ENCODE measurements at places on chromosomes 6 and 20.

- peak; percentile 3 for DNase-seq
Observed at GRCh38 chr20:40046703-40047102, 642.3 kb downstream of the MAFB start.

- no peak for DNase-seq
Observed at GRCh38 chr20:53847139-53847836, 223.1 kb downstream of the BCAS1 start.

- no peak for DNase-seq
Observed at GRCh38 chr6:155586090-155586489, 130.5 kb upstream of the NOX3 start.

- no peak for DNase-seq
Observed at GRCh38 chr20:58223358-58223941, 5.0 kb downstream of the ANKRD60 start.

DNA sequence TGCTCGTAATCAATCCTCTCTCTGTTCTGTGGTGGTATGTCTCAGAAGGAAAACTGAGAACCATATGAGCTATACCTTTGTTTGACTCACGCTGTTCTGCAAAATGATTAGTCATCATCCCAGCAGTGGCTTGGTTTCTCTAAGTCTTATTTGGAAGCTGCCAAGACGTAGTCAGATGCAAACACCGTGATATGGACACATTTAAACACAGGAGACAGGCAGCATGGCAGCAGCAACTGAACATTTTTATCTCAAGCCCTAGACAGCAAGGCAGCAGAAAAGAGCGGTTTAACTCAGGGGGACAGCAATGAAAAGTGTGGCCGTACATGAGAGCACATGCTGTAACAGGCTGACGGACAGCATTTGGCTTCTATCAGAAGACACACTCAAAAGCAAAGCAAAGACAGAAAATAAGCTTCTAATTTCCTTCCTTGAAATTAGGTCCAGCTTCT, 1295.1 kb downstream of the EPHA7 start:
- no peak for DNase-seq

DNA sequence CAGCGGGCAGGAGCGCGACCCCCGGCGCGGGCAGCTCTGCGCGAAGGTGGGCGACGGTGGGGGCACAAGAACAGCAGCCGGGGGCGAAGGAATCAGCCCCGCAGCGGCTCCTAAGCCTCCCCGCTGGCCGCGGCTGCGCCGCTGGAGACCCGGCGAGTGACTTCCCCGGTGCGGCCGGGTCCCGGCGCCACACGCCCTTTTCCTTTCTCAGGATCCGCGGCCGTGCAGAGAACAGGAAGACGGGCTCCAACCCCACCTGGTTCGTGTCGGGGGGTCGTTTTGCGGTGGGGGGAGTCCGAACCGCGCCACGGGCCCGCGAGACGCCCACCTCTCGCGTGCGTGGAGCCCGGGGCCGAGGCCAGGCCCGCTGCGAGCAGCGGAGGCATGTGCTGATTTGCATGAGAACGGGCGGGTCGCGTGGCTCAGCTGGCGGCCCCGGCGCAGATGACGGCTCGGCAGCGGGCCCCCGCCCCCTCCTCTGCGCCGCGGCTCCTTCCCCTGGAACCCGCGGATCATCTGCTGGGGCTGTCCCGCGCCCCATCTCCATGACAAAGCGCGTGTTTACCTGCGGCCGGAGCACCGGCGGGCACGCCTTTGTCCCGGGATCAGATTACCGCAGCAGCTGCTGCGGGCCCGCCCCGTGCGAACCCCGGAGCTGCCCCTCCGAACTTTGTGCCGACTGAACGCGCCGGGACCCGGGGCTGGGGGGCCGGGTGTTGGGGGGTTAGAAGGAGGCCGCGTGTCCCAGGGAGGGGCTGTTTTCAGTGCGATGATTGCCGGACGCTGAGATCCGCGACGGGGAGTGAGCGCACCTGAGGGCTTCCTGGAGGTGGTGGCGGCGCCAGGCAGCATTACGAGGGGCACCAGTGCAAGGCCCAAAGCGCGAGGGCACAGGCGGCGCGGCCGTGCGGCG, 4.9 kb upstream of the DLL1 start:
- DNase-seq: no peak

DNA sequence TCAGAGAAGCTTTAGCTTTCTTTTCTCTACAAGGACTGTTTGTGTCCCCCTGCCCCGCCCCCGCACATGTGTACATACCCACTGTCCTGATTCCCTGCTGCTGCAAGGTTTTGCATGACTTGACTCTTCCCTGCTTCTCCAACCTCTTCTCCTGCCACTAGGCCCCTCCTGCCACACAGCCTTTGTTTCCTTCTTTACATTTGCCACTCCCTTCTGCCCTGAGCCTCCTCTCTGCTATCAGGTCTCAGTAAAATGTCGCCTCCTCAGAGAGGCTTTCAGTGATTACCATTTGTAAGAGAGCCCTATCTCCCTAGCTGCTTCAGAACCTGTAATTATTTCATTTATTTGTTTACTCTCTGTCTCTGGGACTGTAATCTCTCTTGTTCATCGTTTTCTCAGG, 56.4 kb upstream of the VSTM2L start:
- DNase-seq: no peak

- DNase-seq: no peak
Observed at GRCh38 chr6:87716928-87717614, 15.0 kb upstream of the AKIRIN2 start.

GRCh38 chr6:7727086-7727945, 1.4 kb downstream of the BMP6 start:
- no peak for DNase-seq

DNA sequence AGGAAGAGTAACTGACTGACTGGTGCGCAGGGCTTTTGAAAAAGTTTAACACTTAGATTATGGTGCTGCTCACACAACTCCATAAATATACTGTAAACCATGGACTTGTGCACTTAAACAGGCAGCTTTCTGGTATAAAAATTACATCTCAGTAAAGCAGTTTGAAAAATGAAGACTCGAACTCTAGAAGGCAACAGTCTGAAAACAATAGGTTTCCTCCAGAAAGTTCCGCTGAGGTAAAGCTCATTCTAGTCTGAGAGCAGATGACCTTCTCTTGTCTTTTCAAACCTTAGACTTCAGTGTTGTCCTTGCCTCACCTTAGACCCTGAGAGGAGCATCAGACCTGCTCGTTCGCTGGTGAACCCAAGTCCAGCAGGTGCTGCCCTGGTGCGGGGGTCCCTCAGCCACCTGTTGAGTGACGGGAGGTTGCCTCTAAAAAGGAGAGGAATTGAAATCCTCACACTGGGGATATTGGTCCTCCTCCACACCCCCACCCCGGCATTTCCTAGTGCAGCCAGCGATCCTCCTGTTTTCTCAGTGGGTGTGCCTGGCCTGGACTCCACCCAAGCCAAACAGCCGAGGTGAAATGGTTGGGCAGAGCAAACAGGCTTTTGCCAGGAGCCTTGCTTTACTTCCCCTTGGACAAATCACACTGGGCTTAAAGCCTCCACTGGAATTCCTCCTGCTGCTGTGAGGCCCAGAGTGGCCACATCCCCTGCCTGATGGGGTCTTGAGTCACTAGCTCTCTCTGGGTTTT, 14.7 kb upstream of the PYGB start:
- peak; percentile 67 for DNase-seq

DNA sequence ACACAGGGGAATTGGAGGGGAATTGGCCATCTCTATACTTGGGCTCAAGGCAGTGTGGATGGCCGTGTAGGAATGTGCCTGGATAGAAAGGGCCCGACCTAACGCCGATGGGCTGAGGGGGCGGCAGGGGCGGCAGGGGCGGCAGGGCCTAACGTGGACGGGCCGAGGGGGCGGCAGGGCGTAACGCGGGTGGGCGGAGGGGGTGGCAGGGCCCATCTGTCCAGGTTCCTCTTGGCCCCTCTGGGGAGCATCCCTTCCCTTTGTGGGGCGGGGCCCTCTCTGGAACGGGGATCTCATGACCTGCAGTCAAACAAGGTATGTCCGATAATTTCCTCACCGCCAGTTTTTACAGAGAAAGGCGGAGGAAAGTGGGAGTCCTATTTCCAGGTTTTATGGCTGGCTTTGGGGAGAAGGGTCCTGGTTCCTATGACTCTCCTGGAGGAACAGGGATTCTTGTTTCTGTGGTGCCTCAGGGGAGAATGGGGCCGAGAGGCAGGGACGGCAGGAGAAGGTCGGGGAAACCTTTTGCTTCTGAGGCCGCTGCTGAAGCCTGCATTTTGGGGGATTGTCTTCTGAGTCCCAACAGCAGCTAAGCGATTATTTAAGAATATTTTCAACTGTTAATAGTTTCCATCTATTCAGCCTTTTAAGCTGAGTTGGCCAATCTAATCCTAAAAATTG, 100.8 kb upstream of the FRMD1 start:
- DNase-seq: no peak

GRCh38 chr20:38589351-38589750, 8.4 kb downstream of the ADIG start:
- no peak for DNase-seq

DNA sequence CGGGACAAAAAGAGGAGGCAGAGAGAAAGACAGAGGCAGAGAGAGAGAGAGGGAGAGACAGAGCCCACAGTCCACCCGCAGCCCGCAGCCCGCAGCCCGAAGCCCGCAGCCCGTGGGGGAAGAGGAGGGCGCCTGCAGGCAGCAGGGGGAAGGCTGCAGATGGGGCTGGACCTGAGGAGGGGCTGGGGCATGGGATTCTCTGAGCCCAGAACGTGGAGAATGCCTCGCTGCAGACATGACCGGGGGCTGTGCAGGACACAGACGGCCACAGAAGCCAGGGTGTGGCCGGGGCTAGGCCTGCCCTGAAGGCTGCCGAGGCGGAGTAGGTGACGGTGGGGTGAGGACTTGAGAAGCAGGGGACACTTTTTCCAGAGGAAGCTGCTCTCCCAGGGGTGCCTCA, 6.5 kb upstream of the SLCO4A1 start:
- no peak for DNase-seq

DNA sequence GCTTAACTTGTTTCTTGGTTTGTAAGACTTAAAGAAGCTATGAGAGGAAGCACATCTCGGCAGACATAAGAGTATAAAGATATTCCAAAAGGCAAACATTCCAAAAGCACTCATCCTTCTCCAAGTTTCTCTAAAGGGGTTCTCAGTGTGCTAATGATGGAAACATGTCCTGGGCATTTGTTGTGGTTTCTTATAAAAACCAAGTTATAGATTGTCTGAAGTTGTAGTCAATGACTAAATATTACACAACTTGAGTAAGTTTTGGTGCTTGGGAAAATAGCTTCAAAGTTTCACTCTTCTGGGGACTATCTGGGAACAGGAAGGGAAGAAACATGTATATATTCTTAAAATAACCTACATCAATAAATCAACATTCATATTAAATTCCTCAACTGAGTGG, 128.3 kb upstream of the TBX18 start:
- DNase-seq: no peak

DNA sequence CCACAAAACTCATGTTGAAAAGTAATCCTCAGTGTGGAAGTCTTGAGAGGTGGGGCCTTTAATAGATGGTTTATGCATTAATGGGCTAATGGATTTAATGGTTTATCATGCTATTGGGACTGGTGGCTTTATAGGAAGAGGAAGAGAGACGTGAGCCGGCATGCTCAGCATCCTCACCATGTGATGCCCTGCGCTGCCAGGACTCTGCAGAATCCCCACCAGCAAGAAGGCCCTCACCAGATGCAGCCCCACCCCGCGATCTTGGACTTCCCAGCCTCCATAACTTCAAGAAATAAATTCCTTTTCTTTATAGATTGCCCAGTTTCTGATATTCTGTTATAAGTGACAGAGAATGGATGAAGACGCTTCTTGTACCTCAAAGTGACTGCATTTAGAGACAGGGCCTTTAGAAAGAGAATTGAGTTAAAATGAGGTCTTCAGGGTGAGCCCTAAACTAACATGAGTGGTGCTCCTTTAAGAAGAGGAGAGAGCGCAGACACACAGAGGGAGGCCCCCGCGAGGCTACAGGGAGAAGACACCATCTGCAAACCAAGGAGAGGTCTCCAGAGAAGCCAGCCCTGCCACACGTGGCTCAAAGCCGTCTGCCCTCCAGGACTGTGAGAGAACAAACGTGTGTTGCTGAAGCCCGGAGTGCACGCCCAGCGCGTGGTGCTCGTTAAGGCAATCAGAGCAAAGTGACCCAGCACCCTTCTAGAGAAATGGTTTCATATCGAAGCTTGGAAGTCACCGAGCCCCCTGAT, 56.9 kb downstream of the IRF4 start:
- DNase-seq: no peak

DNA sequence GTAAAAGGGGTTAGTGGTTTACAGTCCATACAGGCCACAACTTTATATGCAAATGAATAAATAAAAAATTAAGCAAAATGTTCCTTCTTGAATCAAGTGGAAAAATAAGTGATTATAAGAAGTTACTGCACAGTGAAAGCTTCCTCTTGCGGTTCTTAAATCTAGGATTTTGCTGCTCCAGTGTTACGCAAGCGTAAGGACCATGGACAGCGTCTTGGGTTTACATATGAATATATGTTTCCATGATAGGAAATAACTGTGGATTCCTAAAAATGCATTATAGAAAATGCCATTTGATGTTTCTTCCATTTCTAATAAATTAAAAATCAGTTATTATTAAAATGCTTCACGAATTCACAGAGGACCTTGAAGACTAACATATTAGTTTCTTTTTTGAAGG, 176.6 kb upstream of the POU3F2 start:
- DNase-seq: peak; percentile 3

DNA sequence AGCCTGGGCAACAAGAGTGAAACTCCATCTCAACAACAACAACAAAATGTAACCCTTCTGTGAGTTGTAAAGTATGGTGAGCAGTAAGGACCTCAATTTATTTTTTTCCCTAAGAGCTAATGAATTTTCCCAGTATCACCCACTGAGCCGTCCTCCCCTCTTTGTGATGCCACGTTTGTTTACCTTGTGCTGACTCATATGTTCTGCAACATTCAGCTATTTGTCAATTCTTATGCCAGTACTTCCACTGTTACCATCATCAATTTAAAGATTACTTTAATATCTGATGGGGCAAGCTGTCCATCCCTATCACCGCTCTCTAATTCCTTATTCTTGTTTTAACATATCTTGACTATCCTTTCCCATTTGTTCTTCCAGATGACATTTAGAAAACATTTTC, 37.5 kb downstream of the MAK start:
- DNase-seq: no peak

DNA sequence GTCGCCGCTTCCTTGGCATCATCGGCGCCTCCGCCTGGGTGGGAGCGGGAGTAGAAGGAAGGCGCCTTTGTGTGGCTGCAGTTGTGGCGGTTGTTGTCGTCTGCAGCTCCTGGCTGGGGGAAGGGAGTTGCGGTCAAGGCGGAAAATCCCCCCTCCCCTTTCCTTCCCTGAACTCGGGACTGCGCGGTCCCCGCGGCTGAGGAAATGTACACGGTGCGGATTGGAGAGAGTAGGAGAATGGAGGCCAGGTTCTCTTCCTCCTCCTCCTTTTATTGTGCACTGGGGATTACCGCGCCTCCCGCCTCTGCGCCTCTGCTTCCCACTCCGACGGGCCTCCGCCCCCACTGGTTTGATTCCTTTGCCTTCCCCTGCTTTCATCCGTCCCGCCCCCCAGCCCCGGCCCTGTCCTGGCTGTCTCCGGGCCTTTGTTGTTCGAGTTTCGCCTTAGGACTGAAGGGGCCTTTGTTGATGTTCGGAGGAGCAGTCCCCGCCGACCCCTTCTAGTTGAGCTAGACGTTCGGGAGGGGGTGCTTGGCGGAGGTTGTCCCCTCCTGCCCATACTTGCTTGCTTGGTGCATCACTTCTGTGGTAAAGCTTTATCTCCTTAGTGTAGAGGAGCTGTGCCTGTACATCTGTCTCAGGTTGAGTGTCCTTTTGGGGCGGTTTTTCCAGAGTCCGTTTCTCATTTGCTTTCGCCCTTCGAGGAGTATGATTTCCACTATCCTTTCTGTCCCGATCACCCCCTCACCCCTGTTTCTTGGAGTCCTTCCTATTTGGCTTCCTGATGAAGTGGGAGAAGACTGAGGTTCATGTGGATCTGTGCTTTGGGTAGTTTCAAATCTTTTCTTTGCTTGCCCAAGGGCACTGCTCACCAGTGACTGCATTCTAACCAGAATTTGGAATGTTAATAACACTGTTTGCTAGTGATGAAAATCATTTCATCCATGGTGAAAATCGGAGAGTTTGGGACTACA, 764 bp downstream of the ZNF292 start:
- no peak for DNase-seq

Data from stromal cell of bone marrow (primary cell).